ENCODE measurements at places on chromosomes 6 and 20. TPM values are rescaled to one million over a fixed set of nuclear protein-coding genes. Genes with fewer than 3 reads are reported as not detected.
A peak's percentile ranks its signal among the peaks of the same experiment; 100 is the strongest.

The TRMT11 gene
- 21.0 TPM for total RNA-seq

The HRH3 gene
- not detected for total RNA-seq

The ELOVL4 gene
- 0.20 TPM for total RNA-seq

The TP53TG5 gene
- total RNA-seq: not detected

The PTCRA gene
- total RNA-seq: 15.5 TPM

The SIRPA gene
- total RNA-seq: 84.1 TPM

- H3K27me3 ChIP-seq: peaks cover 69% of the 10 kb centered on the region
- DNase-seq: peak; percentile 37
- peak overlapping the region; percentile 63 for H3K27ac ChIP-seq
- H3K4me3 ChIP-seq: peak overlapping the region; percentile 59
These were observed 26.4 kb upstream of the PHACTR3 start for GRCh38 chr20:59577809-59578435.

- H3K4me3 ChIP-seq: no peak overlapping the region
- no peak overlapping the region for H3K27ac ChIP-seq
- H3K27me3 ChIP-seq: no peaks in the 10 kb centered on the region
- peaks cover 17% of the 10 kb centered on the region for H3K4me1 ChIP-seq
- no peak for DNase-seq
- no peaks in the 10 kb centered on the region for H3K36me3 ChIP-seq
These were observed 148.4 kb upstream of the TOP1 start for GRCh38 chr20:40880063-40880728.

- H3K27me3 ChIP-seq: no peaks in the 10 kb centered on the region
- peak overlapping the region; percentile 61 for H3K27ac ChIP-seq
- no peak overlapping the region for H3K4me3 ChIP-seq
These were observed 77.2 kb downstream of the UTRN start for GRCh38 chr6:144362042-144363018.

- no peak for DNase-seq
- H3K36me3 ChIP-seq: no peaks in the 10 kb centered on the region
- peaks cover 19% of the 10 kb centered on the region for H3K4me1 ChIP-seq
- peaks cover 53% of the 10 kb centered on the region for H3K27me3 ChIP-seq
These were observed 2.8 kb downstream of the CDH22 start for GRCh38 chr20:46305331-46305972.

DNA sequence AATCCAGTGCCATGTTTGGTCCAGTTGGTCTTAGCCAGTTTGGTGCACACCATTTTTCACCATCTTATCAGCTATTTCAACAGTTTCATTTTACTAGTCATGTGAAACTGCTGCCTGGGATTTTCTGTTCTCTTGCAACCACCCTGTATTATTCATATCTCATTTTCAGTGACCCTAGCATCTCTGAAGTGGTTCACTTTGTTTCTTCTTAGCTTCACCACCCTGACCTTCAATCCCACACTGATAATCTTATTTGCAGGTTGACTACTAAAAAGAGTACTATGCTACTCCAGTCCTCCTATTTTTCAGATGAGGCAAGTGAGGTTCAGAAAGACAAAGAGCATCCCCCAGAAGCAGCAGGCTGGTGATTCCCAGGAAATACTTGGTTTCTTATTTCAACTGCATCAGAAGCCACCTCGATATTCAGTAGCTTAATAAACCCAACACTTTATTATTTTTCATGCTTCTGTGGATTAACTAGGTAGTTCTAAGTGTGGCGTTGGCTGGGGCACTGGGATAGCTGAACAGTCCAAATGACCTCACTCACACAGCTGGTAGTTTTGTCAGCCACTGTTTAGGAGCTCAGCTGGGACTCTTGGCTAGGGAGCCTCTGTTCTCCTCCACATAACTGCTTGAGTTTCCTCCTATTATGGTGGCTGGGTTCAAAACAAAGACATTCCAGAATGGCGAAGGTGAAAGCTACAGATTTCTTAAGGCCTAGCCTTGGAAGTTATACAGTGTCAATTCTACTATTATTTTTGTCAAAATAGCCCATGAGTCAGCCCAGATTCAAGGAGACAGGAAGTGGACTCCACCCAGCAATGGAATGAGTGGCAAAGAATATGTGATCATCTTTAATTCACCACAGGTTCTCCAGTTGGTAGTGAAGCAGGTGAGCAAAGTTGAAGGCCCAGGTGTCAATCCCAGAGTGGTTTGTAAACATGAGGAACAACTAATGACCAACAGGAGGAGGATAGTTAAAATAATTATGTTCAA is 40.6 kb downstream of the BPIFB4 start:
- no peaks in the 10 kb centered on the region for H3K27me3 ChIP-seq
- H3K4me1 ChIP-seq: no peaks in the 10 kb centered on the region
- H3K36me3 ChIP-seq: no peaks in the 10 kb centered on the region

- no peak for DNase-seq
- no peaks in the 10 kb centered on the region for H3K4me1 ChIP-seq
- no peak overlapping the region for H3K27ac ChIP-seq
- H3K4me3 ChIP-seq: no peak overlapping the region
- no peaks in the 10 kb centered on the region for H3K36me3 ChIP-seq
- H3K27me3 ChIP-seq: peaks cover 4% of the 10 kb centered on the region
These were observed 37.6 kb upstream of the PHIP start for GRCh38 chr6:79115553-79116182.

DNA sequence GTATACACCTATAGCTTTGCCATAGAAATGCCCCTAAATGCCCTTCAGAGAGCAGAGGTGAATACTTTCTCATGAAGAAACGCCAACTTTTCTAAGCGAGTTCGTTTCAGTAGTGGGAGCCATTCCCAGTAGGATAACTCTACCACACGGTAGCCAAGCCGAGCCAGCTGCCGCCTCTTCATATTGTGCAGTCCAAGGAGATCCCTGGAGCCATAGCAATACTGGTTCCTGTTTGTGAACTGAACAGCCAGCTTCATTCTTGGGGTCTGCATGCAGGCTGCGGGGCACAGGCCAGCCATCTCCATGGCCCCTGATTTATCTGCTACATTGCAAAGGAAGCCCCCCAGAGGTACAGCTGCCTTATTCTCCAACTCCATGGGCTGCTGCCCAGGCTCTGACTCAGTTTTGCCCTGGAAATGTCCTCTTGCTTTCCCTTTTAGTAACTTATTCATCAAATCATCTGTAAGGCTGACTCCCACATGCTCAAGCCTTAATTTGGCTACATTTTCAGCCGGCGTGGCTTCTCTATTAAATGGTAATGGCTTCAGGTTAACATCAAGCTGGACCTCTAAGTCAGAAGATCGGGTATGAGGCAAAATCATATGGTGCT is 12.8 kb downstream of the FASTKD5 start:
- no peaks in the 10 kb centered on the region for H3K27me3 ChIP-seq
- H3K36me3 ChIP-seq: peaks cover 59% of the 10 kb centered on the region
- no peak overlapping the region for H3K27ac ChIP-seq
- H3K4me3 ChIP-seq: no peak overlapping the region
- DNase-seq: no peak

DNA sequence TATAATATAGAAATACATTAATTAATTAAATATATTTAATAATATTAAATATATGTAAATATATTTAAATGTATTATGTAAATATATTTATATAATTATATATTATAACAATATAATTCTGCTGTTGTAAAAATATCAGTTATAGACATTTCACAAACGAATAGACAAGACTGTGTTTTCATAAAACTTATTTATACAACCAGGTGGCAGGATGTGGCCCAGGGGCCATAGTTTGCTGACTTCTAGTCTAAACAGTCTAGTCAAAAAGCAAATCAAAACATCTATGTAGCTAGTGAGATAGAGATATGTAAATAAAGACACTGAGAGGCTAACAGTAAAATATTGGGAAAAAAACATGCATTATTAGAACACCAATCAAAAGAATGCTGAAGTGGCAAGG is 136.4 kb downstream of the TBXT start:
- no peaks in the 10 kb centered on the region for H3K4me1 ChIP-seq
- DNase-seq: no peak
- H3K27ac ChIP-seq: no peak overlapping the region
- H3K27me3 ChIP-seq: no peaks in the 10 kb centered on the region
- H3K36me3 ChIP-seq: no peaks in the 10 kb centered on the region
- H3K4me3 ChIP-seq: no peak overlapping the region

- no peak overlapping the region for H3K4me3 ChIP-seq
- no peak for DNase-seq
- no peaks in the 10 kb centered on the region for H3K27me3 ChIP-seq
- H3K27ac ChIP-seq: no peak overlapping the region
These were observed 609.8 kb downstream of the RFPL4B start for GRCh38 chr6:112956696-112957535.

- H3K4me3 ChIP-seq: peak overlapping the region; percentile 52
- peak overlapping the region; percentile 81 for H3K27ac ChIP-seq
- DNase-seq: no peak
- H3K27me3 ChIP-seq: no peaks in the 10 kb centered on the region
These were observed 753 bp downstream of the RSPH9 start for GRCh38 chr6:43645613-43645964.

DNA sequence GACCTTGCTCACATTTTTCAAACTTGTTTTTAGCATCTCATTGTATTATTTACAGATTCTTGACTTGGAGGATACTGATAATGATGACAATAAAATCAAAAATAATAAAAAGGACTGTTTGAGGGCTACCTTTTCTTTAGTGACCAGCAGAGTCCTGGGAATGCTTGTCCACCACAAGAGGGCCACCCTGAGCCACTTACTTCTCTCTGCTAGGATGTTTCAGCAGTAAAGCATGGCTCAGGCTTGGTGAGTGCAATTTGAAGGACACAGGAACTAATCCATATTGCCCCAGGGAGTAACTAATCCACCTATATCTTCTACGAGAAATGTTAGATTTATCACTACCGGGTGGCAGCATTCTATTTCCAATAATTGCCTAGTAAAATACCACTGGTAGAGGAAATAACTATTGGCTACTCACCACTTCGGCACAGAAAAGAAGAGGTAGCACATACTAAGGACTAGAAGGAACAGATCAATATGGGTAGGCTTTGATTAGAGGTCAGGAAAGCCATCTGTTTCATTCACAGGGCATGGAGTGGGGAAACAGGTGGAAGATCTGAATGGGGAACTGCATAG is 5.8 kb upstream of the KIAA0408 start:
- no peak overlapping the region for H3K27ac ChIP-seq
- H3K4me1 ChIP-seq: no peaks in the 10 kb centered on the region
- H3K4me3 ChIP-seq: no peak overlapping the region
- H3K27me3 ChIP-seq: no peaks in the 10 kb centered on the region

DNA sequence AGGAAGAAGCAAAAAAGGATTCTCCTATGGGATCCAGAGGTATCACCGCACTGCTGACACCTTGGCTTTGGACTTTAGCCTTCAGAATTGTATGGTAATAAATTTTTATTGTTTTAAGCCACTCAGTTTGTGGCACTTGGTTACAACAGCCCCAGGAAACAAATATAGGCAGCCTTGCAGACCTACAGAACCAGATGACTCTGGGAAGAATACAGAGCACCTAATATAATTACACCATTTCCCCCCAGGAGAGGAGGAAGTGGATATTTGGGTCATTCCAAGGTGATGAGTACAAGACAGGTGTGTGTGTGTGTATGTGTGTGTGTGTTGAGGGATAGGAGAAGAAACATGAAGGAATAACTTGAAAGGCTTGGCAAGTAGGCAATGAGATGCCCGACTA is 84.2 kb upstream of the ENPP5 start:
- no peak overlapping the region for H3K4me3 ChIP-seq
- DNase-seq: no peak

DNA sequence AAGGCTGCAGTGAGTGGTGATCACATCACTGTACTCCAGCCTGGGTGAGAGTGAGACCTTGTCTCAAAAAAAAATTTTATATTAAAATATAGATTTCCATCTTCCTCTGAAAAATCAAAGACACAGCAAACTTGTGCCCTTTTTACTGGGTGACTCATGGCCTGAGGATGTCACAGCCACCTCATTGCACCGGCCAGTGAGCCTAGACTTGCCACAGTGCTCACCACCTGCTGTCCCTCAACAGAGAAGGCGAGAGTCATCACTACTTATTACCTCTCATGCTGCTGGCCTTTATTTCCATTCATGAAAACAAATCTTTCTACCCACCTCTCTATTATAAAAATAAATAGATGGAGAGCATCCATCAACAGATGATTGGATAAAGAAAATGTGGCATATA is 295.8 kb downstream of the PREX1 start:
- H3K4me1 ChIP-seq: no peaks in the 10 kb centered on the region
- no peak overlapping the region for H3K27ac ChIP-seq
- no peaks in the 10 kb centered on the region for H3K36me3 ChIP-seq
- H3K27me3 ChIP-seq: peaks cover 4% of the 10 kb centered on the region
- no peak for DNase-seq

GRCh38 chr20:815914-816606 is 17.5 kb upstream of the FAM110A start:
- peak; percentile 82 for DNase-seq
- H3K27ac ChIP-seq: no peak overlapping the region
- H3K4me1 ChIP-seq: peaks cover 6% of the 10 kb centered on the region
- H3K4me3 ChIP-seq: no peak overlapping the region
- no peaks in the 10 kb centered on the region for H3K27me3 ChIP-seq
- no peaks in the 10 kb centered on the region for H3K36me3 ChIP-seq

DNA sequence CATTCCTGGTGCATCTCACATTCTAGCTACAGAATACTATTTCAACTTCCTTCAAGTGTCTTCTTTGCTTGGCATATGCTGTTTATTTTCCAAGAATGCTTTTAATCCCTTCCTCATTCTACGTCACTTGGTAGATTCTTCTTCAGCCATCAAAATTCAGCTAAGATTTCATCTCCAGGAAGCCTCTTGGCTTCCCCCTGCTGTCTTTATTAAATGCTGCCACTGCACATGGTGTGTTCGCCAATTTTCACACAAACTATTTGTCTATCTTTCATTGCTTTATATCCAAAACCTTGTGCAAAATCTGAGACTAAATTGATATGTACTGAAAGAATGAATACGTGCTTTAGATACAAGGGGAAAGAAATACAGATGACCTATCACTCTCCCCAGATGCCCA is 253.0 kb downstream of the RFPL4B start:
- H3K36me3 ChIP-seq: no peaks in the 10 kb centered on the region
- no peak overlapping the region for H3K27ac ChIP-seq
- no peaks in the 10 kb centered on the region for H3K27me3 ChIP-seq
- DNase-seq: no peak
- H3K4me1 ChIP-seq: no peaks in the 10 kb centered on the region

- H3K36me3 ChIP-seq: no peaks in the 10 kb centered on the region
- H3K27ac ChIP-seq: no peak overlapping the region
These were observed 72.5 kb downstream of the B3GAT2 start for GRCh38 chr6:70884074-70884983.

DNA sequence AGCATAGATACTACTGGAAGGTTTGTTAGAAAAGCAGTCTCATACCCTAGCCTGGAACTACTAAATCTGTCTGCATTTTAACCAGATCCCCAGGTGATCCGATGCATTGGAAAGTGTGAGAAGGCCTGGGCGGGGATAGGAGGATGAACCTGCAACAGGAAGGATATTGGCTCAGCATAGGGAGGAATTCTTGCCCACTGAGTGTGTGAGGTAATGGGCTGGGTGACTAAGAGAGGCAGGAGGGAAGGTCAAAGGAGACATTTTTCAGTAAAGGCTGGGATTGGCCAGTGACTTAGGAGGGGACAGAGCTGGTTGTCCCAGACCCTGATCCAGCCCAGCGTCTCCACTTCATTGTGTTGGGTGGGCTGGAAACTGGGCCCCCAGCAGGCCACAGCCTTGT is 191.0 kb upstream of the LRFN2 start:
- H3K36me3 ChIP-seq: no peaks in the 10 kb centered on the region
- H3K27me3 ChIP-seq: peaks cover 3% of the 10 kb centered on the region
- DNase-seq: no peak

- no peaks in the 10 kb centered on the region for H3K36me3 ChIP-seq
- no peaks in the 10 kb centered on the region for H3K4me1 ChIP-seq
- no peak overlapping the region for H3K27ac ChIP-seq
- H3K4me3 ChIP-seq: no peak overlapping the region
- DNase-seq: no peak
These were observed 122.9 kb downstream of the SLC35F1 start for GRCh38 chr6:118029967-118030366.

Data from spleen (tissue), 13 donors.